Progenitor cell of endocrine pancreas (in vitro differentiated cells): ENCODE measurements at places on chromosomes 11 and 22. TPM values are rescaled to one million over a fixed set of nuclear protein-coding genes. Genes with fewer than 3 reads are reported as not detected.

DNA sequence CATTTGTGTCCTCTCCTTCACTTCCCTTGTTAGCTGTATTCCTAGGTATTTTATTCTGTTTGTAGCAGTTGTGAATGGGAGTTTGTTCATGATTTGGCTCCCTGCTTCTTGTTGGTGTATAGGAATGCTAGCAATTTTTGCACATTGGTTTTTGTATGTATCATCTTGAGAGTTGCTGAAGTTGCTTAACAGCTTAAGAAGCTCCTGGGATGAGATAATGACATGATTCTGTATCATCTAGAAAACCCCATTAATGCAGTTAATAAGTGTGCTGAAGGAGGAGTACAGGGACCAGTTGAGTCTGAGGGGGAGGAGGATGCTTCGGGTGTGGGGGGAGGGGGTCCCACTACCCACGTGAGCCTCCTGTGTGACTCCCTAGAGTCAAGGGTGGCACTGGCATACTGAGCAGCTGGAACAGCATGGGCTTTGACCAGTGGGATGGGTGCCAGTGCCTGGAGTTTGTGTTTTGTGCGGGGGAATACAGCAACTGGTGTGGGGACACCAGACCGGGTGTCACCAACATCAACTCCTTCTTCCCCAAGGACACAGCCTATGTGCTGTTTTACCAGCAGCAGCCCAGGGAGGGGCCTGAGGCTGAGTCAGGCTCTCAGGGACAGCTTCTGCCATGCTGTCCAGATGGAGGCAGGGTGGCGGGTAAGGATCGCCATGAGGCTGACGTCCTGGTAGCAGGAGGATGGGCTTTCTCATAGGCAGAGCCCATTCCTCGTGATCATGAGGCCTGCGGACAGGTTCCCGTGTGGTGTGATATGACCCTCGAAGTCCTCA lies 24.1 kb downstream of the USP35 start:
- no peak overlapping the region for H3K4me3 ChIP-seq
- no peak for DNase-seq
- H3K4me1 ChIP-seq = peaks cover 7% of the 10 kb centered on the region
- H3K27ac ChIP-seq = no peak overlapping the region

GRCh38 chr11:117604336-117604995 lies 192.6 kb downstream of the DSCAML1 start:
- H3K4me3 ChIP-seq = no peak overlapping the region
- H3K36me3 ChIP-seq = no peaks in the 10 kb centered on the region
- H3K27me3 ChIP-seq = peaks cover 34% of the 10 kb centered on the region
- DNase-seq = no peak

Gene KCNJ11
- total RNA-seq = 8.1 and 10.4 TPM in 2 replicates

- no peak overlapping the region for H3K27ac ChIP-seq
- H3K36me3 ChIP-seq = no peaks in the 10 kb centered on the region
- H3K4me3 ChIP-seq = peak overlapping the region; percentile 56
- peaks cover 57% of the 10 kb centered on the region for H3K27me3 ChIP-seq
- no peak for DNase-seq
These were observed 705 bp downstream of the CLDN5 start for GRCh38 chr22:19523240-19524169.

DNA sequence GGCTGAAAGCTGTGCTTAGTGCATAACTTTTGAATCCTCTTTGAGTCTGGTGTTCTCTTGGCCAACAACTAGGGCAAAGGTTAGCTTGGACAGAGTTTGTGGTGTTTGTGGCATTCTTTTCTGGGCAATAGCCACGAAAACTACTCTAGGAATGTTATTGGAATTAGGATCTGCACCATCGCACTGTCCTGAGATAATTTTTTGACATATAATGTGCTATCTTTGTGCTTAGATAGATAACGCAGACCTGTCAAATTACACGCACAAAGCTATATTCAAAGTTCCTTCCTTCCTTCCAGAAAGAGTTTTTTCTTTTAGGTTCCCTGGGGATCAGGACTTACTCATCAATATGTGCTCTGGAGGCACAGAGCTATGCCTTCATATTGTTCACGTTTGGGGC lies 166.8 kb upstream of the MTMR2 start:
- no peak overlapping the region for H3K27ac ChIP-seq
- H3K4me1 ChIP-seq = peaks cover 30% of the 10 kb centered on the region
- no peaks in the 10 kb centered on the region for H3K27me3 ChIP-seq
